T-helper 2 cell (primary cell): ENCODE measurements at places on chromosomes 7 and 10.

- peak; percentile 29 for DNase-seq
Observed at GRCh38 chr7:105210721-105211205, 178.0 kb downstream of the SRPK2 start.

- DNase-seq, result no peak
Observed at GRCh38 chr7:107043921-107044346, 571 bp upstream of the PRKAR2B start.

DNA sequence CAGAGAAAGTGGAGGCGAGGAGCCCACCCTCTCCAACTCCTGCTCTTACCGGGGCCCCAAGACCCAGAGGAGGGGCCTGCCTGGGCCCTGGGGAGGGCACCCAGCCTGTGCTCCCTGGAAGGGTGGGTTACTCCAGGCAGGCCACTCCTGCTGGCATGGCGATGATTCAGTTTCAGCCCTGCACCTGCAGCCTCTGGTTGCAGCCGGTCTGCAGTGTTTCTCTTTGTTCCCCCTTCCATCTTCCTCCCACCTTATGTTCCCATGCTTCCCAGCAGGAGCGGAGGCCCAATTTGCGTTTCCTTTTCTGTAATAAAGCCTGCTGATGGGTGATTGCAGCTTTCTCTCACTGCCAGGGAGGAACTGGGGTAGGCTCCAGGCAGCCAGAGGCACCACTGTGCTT lies 53.2 kb upstream of the FAM20C start:
- no peak for DNase-seq

GRCh38 chr10:128867819-128868218 lies 599.2 kb upstream of the MGMT start:
- DNase-seq, result no peak

- DNase-seq, result no peak
Observed at GRCh38 chr7:95066737-95067530, 159.5 kb downstream of the PPP1R9A start.

GRCh38 chr10:89310056-89310893 lies 8.4 kb downstream of the IFIT2 start:
- DNase-seq, result no peak

DNA sequence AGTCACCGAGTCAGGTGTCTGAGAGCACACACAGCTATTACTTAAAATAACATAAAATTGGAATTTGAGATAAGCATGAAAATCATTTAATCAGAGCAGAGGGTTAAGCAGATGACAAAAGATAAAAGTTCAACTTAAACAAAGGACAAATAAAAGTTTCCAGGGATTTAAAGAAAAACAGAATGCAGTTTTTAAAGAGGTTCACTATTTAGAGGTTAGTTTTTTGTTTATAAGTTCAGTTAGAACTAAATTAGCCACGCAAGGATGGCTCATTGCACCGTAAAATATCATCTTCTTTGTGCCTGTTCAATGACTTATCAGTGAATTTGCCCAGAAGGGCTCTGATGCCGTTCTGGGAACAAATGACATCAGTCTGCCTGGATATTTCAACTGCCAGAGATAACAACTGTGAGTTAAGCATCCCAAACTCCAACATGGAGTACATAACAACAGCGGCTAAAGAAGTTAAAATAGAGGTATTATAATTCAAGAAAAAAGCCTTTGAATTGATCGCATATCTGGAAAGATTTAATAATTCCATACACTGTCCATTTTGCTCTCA lies 107.8 kb downstream of the ANK3 start:
- no peak for DNase-seq

DNA sequence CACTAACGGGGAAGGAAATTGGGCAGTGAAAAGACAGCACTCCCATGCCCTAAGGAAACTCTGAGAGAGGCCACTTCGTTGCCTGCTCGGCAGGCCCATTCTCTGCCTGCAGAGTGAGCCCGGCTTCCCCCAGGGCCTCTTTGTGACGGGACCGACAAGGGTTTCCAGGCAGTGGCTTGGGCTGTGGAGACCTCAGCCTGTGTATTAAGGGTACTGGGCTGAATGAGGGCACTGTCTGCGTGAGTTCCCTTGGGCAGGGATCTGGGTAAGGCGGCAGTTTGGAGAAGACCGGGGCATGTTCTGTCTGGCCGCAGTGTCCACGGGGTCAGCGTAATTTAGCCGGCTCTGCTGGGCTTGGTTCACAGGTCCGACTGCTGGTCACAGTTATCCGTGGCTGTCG lies 237.2 kb downstream of the MGMT start:
- no peak for DNase-seq

GRCh38 chr10:12656518-12657142 lies 307.3 kb downstream of the CAMK1D start:
- no peak for DNase-seq

DNA sequence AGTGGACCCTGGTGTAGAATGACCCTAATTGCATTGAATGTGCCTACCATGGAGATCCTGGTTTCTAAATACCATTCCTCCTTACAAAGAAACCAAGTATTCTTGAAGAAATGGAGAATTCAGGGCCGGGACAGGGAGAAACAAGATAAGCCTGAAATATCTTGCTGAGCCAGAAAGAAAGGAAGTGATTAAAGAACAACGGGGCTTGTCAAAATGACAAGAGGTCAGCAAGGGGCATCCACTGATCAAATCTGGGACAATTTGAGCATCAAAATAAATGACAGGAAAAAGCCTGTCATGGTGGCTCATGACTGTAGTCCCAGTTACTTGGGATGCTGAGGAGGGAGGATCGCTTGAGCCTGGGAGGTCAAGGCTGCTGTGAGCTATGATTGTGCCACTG lies 8.1 kb downstream of the ABHD11 start:
- DNase-seq, result no peak

DNA sequence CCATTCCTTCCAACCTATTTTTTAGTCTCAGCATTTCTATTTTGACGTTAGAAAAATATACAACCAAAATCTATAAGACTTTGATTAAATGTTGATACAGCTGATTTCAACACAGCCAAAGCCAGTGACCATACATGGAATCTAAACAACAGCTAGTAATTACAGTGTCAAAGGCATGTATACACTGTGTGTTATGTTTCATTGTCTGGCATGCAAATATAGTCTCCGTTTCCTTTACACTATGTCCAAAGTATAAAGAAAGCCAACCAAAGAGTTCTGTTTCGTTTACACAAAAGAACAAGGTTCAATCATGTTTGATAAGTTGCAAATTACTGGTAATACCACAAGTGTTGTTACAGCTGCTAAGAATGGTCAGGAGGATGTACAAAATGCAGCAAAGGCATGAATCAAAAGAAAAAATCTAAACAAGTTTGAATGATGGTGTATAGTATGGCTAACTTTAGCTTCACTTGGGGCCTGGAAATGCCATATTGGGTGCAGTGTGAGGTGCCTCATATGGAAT lies 268.3 kb upstream of the FERD3L start:
- DNase-seq, result no peak

GRCh38 chr7:112386619-112387018 lies 63.6 kb upstream of the IFRD1 start:
- no peak for DNase-seq

DNA sequence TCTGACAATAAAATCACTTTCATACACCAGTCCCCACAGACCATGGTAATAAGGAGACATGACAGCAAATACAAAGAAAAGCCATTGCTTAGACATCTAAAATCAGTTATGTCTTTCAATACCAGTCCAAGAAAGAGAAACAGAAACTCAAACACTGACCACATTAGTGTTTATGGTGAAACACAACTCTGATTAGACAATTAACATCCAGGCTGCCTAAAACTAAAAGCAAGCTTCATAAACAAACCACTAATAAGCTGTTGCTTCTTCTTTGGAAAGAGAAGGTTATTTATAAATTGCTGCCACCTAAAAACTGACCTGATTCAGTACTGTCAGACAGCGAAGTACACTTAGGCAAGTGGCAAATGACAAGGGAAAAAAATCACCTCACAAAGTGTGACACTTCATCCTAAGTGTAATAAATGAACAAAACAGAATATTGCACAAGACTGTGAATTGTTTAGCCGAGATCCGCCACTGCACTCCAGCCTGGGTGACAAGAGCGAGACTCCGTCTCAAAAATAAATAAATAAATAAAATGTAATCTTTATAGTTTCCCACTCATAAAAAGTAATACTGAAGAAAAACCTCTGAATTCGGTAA lies 277.4 kb downstream of the PARD3 start:
- peak; percentile 59 for DNase-seq

DNA sequence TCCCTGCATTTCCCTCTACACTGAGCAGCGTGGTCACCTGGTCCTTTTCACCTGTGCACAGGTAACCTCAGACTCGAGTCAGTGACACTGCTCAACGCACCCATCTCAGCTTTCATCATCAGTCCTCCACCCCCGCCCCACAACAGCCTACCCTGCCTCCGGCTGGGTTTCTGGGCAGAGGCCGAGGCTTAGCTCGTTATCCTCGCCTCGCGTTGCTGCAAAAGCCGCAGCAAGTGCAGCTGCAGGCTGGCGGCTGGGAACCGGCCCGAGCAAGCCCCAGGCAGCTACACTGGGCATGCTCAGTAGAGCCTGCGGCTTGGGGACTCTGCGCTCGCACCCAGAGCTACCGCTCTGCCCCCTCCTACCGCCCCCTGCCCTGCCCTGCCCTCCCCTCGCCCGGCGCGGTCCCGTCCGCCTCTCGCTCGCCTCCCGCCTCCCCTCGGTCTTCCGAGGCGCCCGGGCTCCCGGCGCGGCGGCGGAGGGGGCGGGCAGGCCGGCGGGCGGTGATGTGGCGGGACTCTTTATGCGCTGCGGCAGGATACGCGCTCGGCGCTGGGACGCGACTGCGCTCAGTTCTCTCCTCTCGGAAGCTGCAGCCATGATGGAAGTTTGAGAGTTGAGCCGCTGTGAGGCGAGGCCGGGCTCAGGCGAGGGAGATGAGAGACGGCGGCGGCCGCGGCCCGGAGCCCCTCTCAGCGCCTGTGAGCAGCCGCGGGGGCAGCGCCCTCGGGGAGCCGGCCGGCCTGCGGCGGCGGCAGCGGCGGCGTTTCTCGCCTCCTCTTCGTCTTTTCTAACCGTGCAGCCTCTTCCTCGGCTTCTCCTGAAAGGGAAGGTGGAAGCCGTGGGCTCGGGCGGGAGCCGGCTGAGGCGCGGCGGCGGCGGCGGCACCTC lies at the start of the genes KLLN and PTEN:
Gene KLLN (minus strand): TSS at position 481 of the 891 bp plus-strand sequence. CDS start 1,046 bp downstream, outside the sequence.
Gene PTEN (plus strand): TSS at position 573 of the 891 bp plus-strand sequence. CDS start 845 bp downstream, outside the sequence.
- peak; percentile 95 for DNase-seq

DNA sequence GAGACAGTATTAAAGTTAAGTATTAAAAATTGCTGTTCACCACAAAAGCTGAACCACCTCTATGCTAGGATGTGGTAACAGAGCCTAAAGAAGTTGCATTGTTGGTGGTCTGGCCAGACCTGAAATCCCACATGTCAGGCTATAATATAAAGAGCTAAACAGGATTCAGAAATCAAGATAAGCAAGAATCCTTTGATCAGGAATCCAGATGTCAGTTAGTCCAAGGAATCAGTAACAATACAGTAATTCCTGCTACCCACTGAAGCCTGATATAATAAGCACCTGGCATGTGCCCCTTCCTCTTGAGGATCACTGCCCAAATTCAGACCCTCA lies 48.9 kb downstream of the ZNF277 start:
- DNase-seq, result no peak

DNA sequence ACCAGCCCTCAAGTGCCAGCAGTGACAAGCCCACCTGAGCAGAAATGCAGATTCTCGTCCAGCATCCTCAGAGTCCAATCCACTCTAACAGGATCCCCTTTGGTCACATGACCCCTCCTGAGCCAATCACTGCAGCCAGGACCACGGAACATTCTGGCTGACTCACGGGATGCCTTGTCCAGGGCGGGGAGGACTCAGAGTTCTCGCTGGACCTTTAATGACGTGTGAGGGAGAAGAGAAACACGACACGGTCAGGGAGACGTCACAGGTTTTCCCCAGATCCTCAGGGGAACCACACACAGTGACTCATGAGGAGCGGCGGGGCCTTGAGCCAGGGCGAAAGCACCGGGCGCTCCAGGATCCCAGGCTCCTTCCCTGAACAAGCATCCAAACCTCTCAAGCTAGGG lies 155.7 kb downstream of the PTPRN2 start:
- DNase-seq, result no peak

DNA sequence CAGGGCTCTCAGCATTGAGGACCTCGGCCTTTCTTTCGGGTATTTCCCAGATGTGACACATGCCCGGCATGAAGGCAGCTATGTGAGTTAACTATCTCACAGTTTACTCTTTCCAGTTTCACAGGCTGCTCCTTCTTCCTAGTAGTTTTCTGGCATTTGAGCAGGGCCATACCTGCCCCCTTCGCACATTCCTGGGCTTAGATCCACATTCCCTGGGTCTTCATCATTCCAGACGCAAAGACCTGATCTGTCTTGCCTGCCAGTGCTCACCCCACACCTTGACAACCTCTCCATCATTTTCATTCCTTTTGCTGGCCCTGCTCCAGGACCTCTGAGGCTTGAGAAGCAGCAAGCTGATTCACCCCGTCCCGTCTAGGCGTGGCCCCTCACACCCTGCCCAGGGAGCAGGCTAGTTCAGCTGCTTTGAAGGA lies 227.5 kb downstream of the WDR11 start:
- DNase-seq, result no peak

DNA sequence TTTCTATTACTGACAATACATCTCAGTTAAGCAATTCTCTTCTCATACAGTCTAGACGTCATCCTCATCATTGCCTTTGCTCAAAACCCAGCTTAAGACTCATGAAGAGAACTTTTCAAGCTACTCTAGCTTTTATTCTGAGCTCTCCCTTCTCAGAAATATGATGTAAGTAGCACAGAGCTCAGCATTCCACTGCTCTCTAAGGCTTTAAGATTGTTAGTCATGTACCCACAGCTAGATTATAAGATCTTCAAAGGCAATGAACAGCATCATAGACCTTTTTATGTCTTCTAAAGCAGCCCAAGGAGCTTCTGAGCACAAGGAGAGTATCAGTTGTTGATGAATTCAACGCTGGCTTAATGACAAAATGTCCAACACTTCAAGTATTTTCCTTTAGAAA lies 119.3 kb downstream of the NRP1 start:
- no peak for DNase-seq

DNA sequence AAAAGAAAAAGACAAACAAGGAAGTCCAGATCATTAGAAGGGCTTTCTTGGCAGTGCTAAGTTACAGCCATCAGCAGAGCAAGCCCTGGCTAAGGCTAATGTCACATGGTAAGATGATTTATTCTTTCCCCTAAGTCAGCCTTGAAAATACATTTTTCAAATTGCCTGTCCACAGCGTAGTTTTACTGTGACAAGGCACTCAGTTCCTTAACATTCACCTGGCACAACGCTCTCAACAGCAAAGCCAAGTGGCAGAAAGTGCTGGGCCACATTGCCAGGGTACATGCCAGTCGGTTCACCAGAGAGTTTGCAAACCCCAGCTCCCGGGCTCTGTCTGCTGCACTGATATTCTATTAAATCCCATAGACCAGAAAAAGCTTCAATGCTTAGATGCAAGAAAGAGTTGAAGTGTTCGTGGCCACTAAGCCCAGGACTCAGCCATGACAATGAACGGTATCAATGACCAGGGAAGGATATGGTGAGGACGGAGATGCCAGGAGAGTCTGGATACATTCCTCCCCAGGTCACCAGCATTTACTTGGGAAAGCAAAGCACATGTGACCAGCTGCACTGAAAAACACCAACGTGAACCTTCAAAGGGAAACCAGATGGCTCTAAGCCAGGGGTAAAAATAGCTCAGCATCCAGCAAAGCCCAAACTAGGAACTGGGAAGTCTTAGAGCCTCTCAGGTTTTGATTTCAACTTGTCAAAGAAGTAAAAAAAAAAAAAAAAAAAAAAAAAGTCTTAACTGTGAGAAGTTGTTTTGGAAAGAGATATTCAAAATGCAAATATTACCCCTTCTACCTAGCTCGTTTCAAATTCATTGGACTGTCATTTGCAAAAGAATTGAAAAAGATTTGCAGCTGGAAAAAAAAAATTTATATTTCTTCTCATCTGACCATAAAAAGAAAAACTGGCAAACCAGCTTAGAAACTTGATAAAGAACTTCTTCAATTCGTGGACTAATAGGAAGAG lies 23.9 kb upstream of the MPP7 start:
- no peak for DNase-seq
